ENCODE measurements at places on chromosomes 4 and X.

- H3K4me3 ChIP-seq: no peak overlapping the region
- H3K27ac ChIP-seq: no peak overlapping the region
- H3K36me3 ChIP-seq: no peaks in the 10 kb centered on the region
- no peaks in the 10 kb centered on the region for H3K4me1 ChIP-seq
Measured at GRCh38 chrX:40004921-40005291, 92.9 kb downstream of the BCOR start.

DNA sequence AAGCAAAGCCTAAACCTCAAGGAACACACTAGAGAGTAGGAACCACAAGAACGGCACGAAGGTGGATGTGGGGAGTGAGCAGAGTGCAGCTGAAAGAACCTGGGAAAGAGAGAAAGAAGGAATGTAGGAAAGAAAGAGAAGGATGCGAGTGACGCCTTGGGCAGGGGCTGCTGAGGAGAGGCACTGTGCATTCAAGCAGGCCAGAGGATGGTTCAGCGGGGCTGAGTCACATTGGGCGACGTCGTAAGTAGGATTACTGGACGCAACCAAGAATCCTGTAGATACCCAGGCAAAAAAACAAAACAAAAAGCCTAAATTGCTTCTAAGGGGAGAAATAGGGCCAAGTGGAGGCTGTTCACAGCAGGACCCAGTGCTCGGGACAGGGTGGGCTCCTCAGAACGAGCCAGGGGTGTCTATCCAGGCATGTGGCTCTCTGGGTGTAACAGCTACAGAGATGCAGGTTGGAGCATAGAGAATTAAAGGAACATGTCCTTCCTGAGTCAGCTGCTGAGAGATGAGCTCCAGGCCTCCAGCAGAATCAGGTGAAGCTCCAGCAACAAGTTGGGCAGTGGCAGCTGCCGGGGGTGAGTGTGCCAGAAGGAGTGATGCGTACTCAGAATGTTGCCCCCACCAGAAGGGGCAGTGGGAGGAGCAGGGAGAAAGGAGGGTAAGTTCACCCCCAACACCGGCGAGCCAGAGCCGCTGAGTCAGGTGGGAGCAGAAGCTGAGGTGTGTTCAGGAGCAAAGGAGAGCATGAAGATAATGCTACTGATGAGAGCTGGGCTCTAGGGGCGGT is 38.6 kb downstream of the NELFA start:
- H3K27ac ChIP-seq: no peak overlapping the region
- no peaks in the 10 kb centered on the region for H3K4me1 ChIP-seq
- DNase-seq: no peak
- H3K27me3 ChIP-seq: no peaks in the 10 kb centered on the region
- no peaks in the 10 kb centered on the region for H3K36me3 ChIP-seq

- H3K4me1 ChIP-seq: no peaks in the 10 kb centered on the region
- no peak overlapping the region for H3K4me3 ChIP-seq
- no peaks in the 10 kb centered on the region for H3K36me3 ChIP-seq
- no peak for DNase-seq
- H3K27me3 ChIP-seq: no peaks in the 10 kb centered on the region
- no peak overlapping the region for H3K27ac ChIP-seq
Measured at GRCh38 chr4:73843369-73843768, 6.9 kb downstream of the CXCL6 start.

DNA sequence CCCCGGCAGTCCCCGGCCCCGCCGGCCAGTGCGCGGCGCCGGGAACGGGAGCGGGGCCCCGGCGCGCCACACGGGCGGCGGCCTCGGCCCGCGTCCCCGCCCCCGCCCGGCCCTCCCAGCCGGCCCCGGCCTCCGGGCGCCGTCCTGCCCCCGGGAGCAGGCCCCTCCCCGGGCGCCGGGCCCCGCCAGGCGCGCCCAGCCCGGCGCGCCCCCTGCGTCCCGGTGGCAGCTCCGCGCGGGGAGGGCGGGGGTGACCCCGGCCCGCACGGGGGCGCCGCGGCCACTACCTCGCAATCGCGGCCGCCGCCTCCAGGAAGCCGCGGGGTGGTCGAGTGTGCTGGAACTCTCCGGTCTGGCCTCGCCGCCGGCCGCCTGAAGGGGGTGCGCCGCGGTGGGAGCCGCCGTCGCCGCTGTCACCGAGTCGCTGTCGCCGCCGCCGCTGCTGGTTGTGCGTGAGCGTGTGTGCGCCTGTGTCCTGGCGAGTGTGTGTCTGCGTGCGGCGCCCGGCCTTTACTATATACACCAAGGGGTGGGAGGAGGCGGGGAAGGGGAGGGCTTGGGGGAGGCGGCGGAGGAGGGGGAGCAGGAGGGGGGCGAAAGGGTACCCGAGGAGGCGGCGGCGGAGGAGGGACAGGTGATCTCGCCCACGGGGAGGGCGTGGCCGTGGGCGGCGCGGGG is at the start of gene RAI2:
RAI2 (minus strand) TSS at position 488 of the 678 bp plus-strand sequence. CDS start 59,288 bp downstream, outside the sequence.
- H3K36me3 ChIP-seq: no peaks in the 10 kb centered on the region
- H3K27me3 ChIP-seq: no peaks in the 10 kb centered on the region
- no peak within 1 kb of the TSS for H3K4me3 ChIP-seq
- H3K4me1 ChIP-seq: peaks cover 4% of the 10 kb centered on the region
- no peak for DNase-seq

- H3K4me3 ChIP-seq: no peak overlapping the region
- no peaks in the 10 kb centered on the region for H3K36me3 ChIP-seq
- no peaks in the 10 kb centered on the region for H3K4me1 ChIP-seq
- H3K27ac ChIP-seq: no peak overlapping the region
- H3K27me3 ChIP-seq: no peaks in the 10 kb centered on the region
- DNase-seq: no peak
Measured at GRCh38 chrX:110086162-110086915, 83.4 kb downstream of the TMEM164 start.

DNA sequence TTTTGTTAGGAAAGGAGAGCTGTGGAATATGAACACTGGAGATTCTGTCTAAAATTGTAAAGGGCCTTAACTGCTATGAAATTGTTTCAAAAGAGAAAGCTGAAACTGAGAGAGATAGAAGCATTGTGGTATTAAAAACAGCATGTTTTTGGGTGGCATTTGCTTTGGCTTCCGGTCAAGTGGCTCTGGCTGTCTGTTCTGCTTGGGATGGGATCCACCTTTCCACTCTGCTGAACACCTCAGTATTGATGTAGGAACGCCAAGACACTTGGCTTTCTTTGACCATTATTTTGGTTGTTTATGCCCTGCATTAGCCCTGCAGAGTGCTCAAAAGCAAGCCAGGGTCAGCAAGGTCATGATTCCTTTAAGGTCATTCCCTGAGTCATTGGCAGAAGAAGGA is 199.7 kb downstream of the SLC4A4 start:
- H3K4me1 ChIP-seq: no peaks in the 10 kb centered on the region
- no peak overlapping the region for H3K4me3 ChIP-seq
- H3K27me3 ChIP-seq: no peaks in the 10 kb centered on the region
- H3K27ac ChIP-seq: no peak overlapping the region
- no peaks in the 10 kb centered on the region for H3K36me3 ChIP-seq

DNA sequence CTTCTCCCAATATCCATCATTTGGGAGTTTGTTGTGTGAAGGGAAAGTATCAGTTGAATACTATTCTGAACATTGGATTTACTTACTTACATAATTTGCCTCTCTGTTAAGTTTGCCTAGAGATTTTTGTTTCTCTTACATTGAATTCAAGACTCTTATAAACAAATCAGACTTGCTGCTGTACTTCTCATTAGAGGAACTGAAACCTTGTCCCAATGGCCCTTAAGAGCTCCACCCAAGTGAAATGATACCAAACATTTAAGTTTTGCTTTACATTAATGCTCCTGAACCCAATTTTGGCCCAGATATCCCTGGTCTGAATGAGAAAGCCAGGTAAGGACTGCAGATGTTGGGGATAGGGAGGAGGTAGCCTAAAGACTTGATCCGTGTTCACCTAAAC is 32.0 kb downstream of the HAND2 start:
- no peak for DNase-seq
- peaks cover 8% of the 10 kb centered on the region for H3K4me1 ChIP-seq
- H3K27me3 ChIP-seq: peaks cover 17% of the 10 kb centered on the region
